ENCODE measurements at places on chromosomes 1 and 21.

DNA sequence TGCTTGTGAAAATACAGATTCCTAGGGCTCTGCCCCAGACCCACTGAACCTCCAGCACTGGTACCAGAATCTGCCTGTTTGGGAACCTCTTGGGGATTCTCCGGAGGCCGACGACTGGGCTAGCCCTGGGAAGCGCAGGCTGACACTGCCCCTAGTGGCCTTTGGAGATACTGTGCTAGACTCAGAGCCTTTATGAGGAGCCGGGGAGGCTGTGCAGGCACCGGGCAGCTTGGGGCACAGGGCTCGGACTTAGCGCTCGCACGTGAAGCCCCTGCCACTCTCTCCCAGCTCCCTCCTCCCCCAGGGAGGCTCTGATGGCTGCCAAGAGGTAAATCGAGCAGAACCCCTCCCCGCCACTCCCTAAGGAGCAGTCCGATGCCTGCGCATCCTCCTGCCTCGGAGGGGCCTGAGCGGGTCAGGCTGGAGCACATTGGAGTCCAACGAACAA lies 144.6 kb upstream of the TNR start:
- DNase-seq, result peak; percentile 45

- DNase-seq, result peak; percentile 29
Observed at GRCh38 chr1:171251042-171251951, 3.0 kb downstream of the FMO1 start.

- DNase-seq, result peak; percentile 92
Observed at GRCh38 chr1:94807742-94808491, 12.2 kb upstream of the SLC44A3 start.

DNA sequence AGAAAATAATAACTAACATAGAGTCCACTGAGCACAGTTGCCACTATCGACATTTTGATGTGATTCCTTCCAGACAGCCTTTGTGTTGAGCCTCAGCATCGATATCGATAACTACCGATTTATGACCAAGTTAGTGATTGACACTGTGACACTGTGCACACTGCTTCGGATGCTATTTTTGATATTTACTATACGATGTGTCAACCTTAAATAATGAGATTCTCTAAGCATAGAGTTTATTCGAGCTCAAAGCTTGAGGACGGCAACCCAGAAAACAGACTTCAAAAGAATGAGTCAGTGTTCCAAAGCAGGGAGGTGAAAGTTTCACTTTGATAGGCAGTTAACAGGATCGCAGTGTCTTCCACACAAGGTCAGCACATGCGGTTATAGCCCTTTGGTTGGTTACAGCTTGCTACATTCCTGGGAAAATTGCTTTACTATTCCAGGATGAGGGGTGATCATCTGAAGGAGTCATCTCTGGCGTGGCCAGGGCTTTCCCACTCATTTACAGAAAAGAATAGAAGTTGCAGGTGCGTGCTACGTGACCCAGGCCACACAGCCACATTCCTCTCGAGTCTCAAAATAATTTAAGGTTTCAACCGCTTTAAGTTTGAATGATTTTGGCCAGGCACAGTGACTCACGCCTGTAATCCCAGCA lies 53.6 kb upstream of the EFHD2 start:
- peak; percentile 98 for DNase-seq

DNA sequence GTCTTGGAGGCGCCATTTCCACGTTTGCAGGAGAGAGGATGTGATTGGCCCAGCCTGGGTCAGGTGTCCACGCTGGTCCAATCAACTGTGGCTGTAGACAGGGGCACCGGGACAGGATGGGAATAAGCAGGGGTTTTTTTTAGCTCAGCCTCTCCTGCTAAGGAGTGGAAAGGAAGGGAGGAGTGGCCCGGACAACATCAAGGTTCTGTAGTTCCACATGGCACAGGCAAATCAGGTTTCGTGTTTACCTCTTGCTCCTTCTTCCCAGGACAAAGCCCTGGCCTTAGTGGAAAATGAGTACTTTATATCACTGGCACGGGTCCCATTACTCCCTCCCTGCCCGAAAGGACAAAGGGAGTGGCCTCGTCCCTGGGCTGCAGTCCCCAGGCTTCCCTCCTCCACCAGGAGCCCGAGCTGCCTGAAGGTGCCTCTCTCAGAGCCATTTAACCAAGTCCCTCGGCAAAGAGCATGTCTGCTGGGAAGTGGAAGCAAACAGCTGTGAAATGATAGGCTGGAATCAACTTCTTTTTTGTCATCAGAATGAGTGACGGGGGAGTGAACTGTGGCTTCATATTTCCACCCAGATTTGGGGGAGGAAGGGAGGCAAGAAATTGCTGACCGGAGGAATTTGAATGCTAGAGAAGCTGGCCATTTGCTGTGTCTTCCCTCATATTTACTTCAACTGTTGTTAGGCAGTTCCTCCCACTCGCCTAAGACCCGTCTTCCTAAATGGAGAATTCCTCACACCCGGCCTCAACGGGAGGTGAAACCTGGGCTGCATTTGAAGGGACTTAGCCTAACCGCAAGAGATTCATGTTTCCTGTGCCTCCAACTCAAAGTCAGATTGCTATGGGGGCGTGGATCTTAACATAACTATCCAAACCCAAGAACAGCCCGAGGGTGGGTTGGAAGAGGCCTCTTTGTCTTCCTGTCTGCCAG lies 84.9 kb upstream of the SLC44A3 start:
- peak; percentile 76 for DNase-seq

DNA sequence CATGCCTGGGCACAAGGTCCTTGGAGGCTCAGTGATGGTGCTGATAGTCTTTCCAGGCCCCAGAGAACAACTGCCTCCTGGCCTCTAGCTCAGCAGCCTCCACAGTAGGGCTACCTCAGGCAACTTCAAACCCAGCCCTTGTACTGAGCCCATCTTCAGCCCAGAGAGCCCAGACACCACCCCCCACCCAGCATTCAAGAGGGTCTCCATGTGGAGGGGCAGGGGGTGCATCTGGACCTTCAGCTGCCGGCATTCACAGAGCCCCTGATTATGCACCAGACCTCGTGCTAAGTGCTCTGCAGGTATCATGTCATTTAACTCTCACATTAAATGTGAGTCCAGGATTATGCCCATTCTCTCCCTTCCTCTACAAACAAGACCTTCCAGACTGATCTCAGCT lies 197.0 kb upstream of the ZC3H12A start:
- no peak for DNase-seq

- no peak for DNase-seq
Observed at GRCh38 chr1:101004061-101004460, 21.5 kb downstream of the DPH5 start.

- peak; percentile 75 for DNase-seq
Observed at GRCh38 chr1:178609015-178609414, 96.1 kb downstream of the TEX35 start.

- DNase-seq, result no peak
Observed at GRCh38 chr1:98929437-98929836, 75.2 kb downstream of the PLPPR5 start.

- peak; percentile 20 for DNase-seq
Observed at GRCh38 chr1:21624571-21625389, 44.4 kb downstream of the RAP1GAP start.

DNA sequence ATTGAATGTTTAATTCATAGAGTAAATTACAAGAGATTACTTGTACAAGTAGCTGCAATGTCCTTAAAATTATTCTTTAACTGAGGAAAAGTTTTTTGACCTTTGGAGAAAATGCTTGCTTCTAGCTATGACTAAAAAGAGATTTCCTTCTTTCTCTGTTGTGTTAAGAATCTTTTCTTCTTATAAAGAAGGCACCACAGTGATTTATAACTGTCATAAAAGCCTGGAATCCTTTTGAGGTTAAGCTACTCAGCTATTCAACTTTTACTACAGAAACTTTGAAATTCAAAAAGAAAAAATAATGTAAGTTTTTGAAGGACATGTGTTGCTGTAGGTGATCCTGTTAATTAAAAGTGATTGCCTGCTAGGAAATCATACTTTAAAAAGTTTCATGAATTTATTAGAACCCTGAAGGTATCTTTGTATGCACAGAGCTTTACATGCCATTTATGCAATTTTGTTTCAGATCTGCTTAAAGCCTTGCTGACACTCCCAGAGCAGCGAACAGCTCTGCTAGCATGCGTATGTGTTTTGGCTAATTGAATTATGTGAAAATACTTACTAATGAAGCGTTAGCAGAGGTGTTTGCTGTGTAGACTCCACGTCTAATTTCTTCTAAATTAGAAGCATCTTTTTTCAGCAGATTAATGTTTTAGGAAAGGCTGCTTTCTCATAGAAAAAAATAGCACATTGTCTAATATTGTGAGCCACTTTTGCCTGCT lies 94.7 kb upstream of the SMYD2 start:
- DNase-seq, result no peak

- no peak for DNase-seq
Observed at GRCh38 chr1:114764689-114765088, 6.9 kb upstream of the CSDE1 start.

DNA sequence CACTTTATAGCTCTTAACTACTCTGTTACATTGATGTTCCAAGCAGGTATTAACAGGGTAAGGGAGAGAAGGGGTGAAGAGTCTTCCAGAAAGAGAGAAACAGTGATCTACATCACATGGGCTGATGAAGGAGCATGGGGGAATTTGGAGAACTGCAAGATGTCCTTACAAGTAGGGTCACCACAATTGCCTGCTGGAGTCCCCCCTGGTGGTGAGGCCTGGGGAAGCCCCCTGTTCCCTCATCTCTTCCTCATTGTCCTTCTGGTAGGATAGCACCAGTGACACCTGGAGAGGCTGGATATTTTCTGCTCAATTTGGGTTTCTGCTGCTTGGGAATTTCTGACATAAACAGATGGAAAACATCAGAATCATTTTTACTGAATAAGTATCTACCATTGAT lies 126.6 kb downstream of the RUNX1 start:
- no peak for DNase-seq

- DNase-seq, result no peak
Observed at GRCh38 chr1:119209596-119210295, 69.3 kb upstream of the WARS2 start.

- no peak for DNase-seq
Observed at GRCh38 chr21:46402421-46402820, 56.3 kb upstream of the DIP2A start.

DNA sequence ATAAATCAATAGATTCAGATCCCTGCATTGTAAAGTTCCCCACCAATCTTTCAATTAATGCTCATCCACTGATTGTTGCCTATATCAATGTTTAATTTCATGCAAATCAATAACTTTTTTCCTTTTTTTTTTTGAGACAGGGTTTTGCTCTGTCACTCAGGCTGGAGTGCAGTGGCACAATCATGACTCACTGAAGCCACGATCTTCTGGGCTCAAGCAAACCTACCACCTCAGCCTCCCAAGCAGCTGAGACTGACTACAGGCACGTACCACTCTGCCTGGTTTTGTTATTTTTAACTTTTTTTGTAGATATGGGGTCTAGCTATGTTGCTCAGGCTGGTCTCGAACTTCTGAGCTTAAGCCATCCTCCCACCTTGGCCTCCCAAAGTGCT lies 25.7 kb downstream of the DIO1 start:
- peak; percentile 69 for DNase-seq

DNA sequence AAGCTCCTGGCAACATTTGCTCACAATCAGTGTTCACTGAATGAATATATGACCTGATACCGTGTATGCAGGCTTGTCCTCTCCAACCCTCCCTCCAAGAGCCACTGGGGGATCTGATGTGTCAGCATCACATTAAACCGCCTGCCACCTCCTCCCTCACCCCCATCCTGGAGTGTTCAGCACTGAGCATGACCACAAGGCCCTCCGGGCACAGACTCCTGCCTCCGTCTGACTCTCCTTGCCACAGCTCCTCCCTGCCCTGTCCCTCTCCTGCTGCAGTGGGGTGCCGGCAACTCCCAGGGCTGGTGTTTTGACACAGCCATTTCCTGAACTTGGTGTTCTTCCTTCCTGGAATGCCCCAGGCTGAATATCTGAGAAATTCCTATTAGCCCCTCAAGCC lies 136.7 kb downstream of the FCRL5 start:
- DNase-seq, result peak; percentile 80

- no peak for DNase-seq
Observed at GRCh38 chr1:173094541-173094940, 43.8 kb upstream of the TNFSF18 start.

DNA sequence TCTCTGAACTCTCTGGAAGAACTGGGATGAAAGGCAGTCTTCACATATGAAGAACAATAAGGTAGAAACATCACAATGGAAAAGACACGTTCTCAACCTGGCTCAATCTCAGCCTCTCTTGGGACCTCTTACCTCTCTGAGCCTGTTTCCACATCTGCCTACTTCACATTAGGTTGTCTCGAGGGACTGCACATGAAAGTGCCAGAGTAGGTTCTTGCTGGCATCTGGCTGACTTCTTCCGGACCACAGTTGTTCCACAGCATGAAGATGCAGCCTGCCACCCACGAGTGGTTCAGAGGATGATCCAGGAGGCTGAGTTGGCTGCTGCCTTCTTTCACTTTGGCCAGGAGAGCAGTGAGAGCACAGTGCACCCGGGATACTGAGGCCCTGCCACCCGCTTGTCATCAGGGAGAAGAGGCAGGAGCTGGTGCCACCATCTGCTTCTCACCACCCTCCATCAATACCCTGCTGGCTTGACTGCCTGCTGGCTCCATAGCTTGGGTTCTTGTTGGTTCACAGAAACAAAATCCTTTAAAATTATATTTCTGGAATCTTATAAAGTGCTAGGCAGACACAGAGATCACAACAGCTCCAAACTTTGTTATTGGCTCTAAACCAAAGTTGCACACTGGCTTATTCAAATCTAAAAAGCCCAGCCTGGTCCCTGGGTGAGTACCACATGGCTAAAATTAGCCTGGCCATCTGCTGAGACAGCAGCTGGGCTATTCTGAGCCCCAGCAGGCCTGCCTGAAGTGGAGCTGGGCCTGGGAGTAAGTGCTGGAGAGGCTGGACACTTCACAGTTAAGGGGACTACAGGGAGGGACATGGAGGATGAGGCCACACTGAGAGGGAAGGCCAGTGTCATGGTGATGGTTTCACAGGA lies 46.9 kb upstream of the LIN9 start:
- no peak for DNase-seq

DNA sequence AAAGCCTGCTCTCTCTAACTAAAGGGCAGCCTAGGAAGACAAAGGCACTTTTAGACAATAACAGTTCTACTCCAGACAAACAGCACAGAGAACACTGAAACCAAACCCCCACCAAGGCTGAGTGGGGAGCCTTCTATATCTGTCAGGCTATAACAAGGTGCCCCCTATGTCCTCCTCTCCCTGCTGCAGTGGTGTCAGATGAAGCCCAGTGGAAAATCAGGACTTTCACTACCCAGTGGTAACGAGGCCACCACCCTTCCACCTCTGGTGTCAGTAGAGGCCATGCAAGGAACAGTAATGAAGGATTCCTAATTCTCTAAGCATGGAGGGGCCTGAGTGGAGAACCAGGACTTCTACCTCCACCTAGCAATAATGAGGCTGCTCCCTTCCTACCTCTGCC lies 83.7 kb downstream of the ZSWIM5 start:
- no peak for DNase-seq

DNA sequence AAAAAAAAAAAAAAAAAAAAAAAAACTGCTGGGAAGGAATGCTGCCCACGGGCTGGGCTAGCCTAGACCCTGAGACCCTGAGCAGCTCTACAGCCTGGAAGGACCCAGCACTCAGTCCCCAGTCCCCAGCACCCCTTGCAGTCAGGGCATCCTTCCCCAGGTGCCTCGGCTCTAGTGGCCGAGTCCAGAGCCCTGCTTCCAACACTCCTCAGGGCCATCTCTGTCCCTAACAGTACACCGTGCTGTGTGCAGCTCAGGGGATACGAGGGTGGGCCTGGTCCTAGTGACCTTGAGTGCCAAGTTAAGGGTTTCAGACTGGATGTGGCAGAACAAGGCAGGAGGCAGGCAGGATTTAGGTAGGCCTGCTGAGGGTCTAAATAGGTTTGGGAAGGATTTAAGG lies 50.2 kb upstream of the LRP8 start:
- no peak for DNase-seq

- DNase-seq, result no peak
Observed at GRCh38 chr1:57844382-57844980, 420.6 kb upstream of the DAB1 start.
